NCI-H526 treated with DMSO at 0.1 percent for 48 hours (cell line): ENCODE measurements at places on chromosomes 5 and 9.

- DNase-seq = no peak
These were observed 27.4 kb downstream of the PHAX start for GRCh38 chr5:126628102-126628501.

DNA sequence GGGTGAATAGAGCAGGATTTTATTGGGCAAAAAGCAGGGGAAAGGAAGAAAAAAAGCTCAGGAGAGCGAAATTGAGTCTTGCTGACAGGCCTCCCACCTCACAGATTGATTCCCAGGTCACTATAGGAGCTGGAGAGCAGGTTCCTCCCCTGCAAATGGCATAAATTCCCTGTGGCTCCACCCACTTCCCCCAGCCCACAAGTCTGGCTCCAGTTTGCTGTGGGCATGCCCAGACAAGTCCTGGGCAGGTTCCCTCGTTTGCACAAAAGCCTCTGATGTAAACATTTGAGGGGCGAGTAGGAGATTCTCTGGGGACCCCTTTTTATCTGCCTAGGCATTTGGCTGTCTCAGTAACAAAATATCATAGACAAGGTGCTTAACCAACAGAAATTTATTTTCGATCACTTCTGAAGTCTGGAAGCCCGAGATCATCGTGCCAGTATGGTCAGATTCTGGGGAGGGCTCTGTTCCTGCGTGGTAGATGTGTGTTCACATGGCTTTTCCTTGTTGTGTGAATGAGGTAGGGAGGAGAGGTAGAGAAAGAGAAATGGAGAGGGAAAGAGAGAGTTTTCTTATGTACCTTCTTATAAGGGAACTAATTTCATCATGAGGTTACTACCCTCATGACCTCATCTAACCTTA is 614.5 kb downstream of the MAT2B start:
- DNase-seq = no peak

GRCh38 chr5:174151599-174152181 is 106.2 kb downstream of the NSG2 start:
- DNase-seq = no peak

DNA sequence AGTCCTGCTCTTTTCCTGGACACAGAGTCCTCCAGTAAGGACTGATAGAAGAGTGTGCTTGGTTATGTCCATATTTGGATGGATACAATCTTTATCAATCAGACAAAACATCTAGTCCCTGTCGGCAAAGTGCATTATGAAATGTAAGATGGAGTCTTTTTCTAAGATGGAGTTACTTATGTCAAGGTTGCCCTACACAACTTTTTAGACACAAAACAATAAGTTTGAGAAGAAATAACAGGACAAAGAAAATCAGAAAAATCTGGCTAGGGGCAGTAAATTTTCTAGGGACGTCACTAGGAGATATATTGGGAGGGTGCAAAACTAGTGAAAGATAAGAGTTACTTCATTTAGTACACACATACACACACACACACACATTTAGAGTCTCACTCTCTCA is 23.3 kb upstream of the SUB1 start:
- no peak for DNase-seq

DNA sequence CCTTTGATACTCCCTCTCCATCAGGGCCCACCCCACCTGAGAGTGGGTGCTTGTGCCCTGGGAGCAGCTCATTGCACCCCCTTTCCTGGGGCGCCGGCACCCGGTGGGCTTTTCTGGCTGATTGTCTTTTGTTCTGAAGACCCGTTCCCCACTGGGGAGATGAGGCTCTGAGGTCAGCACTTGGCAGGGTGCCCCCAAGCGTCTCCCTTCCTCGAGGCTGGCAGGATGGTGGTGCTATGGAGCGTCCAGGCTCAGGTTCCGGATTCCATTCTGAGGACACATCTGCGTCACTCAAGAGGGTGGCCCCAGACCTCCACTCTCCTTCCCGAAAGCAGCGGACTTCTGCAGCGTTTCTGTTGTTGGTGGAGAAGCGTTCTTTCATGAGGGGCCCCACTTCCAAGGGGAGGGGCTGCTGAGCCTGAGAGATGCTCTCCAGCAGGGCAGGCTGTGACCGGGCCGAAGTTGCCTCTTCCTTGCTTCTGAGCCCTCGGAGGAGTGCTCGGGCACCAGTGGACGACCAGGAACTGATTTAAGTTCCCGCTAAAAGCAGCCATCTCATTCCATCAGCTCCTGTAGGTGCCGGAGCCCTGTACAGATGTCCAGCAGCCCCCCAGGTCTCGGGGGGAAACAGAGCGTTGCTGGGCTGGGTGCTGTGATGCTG is 42.2 kb downstream of the COL5A1 start:
- no peak for DNase-seq

- no peak for DNase-seq
These were observed 105.6 kb upstream of the TXNDC8 start for GRCh38 chr9:110443146-110443865.

DNA sequence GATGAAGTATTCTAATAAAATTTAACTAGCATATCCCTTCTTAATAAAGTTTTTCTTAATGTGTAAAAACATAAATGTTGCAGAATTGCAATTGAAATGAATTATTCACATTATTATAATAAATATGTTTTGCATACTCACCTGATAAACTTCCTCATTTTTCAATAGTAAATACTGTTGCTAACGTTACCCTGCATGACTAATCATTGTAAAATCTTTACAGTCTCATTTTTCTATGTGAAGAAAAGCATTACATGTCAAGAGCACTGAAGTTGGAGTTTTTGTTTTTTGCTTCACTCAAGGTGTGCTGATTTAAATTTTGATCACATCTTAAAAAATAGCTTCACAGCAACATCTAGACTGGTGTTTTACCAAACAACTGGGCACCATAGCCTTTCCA is 157.2 kb upstream of the CDH18 start:
- DNase-seq = no peak

DNA sequence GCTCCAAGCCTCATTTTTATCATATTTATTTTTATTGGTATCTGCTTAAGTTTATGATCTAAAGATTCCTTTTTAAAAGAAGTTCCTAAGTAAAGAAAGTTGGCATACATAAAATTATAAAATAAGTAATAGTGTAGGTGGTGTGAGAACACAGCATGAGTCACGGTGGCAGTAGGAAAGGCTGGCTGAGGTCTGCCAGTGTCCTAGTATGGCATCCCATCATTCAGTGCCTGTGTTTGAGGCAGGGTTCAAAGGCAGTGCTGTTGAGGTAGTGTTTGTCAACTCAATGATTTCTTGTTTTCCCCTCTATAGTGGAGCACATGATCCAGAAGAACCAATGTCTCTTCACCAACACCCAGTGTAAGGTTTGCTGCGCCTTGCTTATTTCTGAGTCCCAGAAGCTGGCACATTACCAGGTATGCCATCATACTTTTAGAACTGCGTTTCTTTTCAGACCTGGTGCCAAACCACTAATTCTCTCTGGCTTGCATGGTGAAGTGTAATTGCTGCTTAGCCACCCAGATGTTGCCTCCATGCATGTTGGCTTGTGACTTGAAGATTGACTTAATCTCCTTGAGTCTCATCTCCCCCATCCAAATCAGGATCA is 18.4 kb downstream of the ZNF346 start:
- no peak for DNase-seq

DNA sequence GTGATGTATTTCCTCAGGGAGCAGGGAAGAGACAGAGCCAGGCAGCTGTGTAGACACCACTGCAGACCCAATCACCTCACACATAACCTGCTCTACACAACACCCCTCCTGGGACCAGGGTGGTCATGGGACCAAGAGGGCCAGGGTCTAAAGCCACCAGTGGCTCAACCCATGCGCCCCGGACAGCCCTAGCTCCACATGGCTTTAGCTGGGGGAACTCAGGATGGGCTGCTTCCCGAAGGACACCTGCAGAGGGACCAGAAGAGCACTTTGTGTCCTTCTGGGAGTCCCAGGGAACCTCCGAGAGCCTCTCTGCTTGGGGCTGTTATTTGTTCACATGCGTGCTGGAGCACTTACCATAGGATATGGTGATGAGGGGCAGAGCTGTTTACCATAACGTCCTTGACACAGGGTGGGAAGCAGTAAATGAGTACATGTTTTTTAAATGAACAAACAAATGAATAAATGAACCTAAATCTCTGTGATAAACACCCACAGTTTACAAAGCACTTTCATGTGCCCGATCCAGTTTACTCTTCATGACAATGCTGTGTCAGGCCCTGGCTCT is 12.3 kb downstream of the SEPTIN8 start:
- no peak for DNase-seq

GRCh38 chr5:127838661-127839060 is 135.5 kb downstream of the CCDC192 start:
- no peak for DNase-seq

DNA sequence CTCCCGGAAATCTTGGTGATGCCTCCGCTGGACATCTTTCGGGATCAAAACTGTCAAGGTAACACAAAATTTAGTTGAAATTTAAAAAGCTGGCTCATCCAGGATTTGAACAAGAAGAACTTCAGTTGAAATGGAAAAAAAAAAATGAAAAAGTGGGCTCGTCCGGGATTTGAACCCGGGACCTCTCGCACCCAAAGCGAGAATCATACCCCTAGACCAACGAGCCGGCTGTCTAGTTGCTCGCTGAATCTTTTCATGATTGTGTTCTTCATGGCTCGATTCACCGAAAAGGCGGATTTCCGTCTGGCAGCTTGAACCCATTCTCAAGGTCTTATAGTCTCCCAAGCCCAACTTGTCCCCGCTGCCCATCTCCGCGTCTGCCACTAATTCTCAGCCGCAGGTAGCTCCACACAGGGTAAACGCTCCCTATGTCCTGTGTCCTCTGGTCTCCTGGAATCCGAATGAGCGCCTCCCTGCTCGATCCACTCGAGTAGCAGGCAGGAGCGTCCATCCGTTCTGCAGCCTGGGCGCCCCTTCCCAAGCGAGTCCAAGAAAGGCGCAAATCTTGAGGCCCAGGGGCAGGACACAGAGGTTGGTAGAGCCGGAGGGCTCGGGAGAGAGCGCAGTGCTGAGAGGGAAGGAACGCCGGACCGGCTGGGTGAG is 16.2 kb downstream of the TRIM7 start:
- no peak for DNase-seq

- no peak for DNase-seq
These were observed 674 bp downstream of the C5orf15 start for GRCh38 chr5:133967698-133968203.

DNA sequence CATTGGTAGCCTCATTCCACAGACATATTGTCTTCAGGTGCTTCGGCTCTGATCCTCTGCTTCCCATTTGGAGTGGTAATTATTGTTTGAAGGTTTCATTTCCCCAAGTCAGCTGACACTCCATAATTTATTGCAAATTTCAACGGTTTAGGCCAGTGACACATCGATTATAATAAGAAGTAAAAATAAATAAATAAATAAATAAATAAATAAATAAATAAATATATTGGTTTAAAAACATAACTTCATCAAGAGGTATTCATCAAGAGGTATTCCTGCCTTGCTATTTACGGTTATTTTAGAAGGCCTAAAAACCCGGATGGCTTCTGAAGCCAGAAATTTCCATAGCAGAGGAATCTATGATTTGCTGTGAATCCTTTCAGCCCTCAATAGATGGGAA is 273.1 kb downstream of the SLF1 start:
- DNase-seq = no peak

DNA sequence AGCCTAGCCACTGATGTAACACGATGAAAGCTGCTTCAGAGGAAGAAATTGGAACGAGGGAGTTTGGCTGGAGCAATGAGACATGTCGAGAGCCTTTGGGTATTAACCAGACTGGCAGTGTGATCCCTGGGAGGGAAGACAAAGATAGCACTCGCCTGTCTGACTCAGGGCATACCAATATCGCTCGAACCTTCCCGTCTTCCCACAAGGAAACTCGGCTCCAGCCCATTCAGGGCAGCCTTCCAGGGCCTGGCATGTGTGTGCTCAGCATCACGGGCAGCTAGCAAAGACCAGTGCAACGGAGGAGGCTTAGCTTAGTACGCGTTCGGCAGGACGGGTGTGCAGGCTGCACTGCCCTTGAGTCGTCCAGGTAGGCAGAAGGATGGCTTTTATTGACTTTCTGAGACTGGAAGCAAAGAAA is 356.9 kb upstream of the WWC1 start:
- no peak for DNase-seq

DNA sequence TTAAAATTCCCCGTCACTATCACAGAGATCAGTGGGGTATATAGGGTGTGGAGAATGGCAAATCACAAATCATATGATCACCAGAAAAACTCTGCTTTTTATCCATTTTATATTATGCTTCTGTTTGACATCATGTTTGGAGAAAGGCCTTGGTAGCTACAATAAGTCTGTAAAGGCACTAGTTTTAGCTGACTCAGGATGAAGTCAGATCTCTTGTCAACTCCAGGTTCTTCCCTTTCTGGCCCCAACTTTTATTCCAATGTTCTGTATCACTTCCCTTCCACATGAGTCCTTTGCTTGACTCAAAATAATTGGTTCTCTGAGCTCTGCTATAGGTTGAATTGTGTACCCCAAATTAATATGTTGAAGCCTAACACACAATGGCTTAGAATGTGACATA is 484.9 kb downstream of the PTPRD start:
- no peak for DNase-seq

DNA sequence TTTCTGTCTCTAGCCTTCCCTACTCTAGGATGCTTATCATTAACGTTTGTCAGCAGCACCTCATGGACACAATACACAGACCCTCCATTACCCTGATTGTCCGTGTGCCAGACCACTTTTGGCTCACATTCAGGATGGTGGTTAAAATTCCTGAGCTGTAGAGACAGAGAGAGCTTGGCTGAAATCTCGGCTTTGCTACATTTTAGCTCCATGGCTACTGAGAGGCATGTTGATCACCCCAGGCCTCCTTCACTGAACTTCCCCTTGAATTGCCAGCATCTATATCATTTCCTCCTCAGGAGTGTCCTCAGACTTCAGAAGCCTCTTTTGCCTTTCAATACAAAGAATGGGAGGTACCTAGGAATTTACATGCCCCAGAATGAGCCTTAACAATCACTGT is 104.7 kb upstream of the ISL1 start:
- DNase-seq = no peak

- DNase-seq = no peak
These were observed 784.1 kb downstream of the MAT2B start for GRCh38 chr5:164289526-164289925.

DNA sequence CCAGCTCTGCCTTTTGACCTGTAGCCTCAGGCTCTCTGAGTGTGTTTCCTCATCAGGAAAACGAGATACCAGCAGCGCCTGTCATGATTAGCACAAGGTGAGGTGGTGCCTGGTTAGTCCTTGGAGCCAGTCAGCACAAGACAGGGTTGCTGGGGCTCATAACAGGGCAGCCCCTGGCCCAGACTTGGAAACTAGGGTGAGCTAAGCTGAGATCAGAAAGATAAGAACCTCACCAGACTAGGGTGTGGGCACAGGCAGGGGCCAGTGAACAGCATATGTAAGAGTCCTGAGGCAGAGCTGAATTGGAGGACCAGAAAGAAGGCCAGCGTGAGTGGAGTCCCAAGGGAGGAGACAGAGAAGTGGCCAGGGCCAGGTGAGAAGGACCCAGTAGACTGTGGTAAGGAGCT is 42.7 kb upstream of the FUBP3 start:
- no peak for DNase-seq

DNA sequence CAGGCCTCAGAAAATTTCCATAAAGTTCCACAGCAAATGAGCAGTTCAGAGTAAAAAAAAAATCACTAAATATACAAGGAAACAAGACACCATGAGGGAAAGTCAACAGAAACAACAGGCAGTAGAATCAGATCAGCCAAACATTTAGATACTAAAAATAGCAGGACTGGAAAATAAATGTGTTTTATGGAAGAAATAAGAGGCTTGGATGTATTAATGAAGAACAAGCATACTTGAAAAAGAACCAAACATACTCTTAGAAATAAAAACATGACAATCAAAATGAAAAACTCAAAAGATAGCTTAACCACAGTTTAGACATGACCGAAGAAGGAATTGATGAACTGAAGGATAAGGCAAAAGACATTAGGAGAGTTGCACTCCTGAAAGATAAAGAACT is 22.6 kb downstream of the MYMK start:
- DNase-seq = no peak
